ENCODE measurements at places on chromosomes 16 and 17.
A peak's percentile ranks its signal among the peaks of the same experiment; 100 is the strongest.

GRCh38 chr16:13139661-13140241 lies 238.4 kb downstream of the SHISA9 start:
- DNase-seq = no peak

GRCh38 chr17:76356803-76357456 lies 3.2 kb upstream of the PRPSAP1 start:
- no peak for DNase-seq

GRCh38 chr16:84730406-84731106 lies 30.8 kb downstream of the USP10 start:
- DNase-seq = no peak

GRCh38 chr16:89437251-89437987 lies 52.9 kb downstream of the ANKRD11 start:
- no peak for DNase-seq

GRCh38 chr17:70327723-70328122 lies 158.4 kb downstream of the KCNJ2 start:
- DNase-seq = no peak

GRCh38 chr16:27436921-27437650 lies 35.1 kb downstream of the IL21R start:
- DNase-seq = no peak

- no peak for DNase-seq
These were observed 460.6 kb downstream of the KCNJ2 start for GRCh38 chr17:70629902-70630301.

- no peak for DNase-seq
These were observed 102.0 kb upstream of the PLCG2 start for GRCh38 chr16:81676883-81677737.

DNA sequence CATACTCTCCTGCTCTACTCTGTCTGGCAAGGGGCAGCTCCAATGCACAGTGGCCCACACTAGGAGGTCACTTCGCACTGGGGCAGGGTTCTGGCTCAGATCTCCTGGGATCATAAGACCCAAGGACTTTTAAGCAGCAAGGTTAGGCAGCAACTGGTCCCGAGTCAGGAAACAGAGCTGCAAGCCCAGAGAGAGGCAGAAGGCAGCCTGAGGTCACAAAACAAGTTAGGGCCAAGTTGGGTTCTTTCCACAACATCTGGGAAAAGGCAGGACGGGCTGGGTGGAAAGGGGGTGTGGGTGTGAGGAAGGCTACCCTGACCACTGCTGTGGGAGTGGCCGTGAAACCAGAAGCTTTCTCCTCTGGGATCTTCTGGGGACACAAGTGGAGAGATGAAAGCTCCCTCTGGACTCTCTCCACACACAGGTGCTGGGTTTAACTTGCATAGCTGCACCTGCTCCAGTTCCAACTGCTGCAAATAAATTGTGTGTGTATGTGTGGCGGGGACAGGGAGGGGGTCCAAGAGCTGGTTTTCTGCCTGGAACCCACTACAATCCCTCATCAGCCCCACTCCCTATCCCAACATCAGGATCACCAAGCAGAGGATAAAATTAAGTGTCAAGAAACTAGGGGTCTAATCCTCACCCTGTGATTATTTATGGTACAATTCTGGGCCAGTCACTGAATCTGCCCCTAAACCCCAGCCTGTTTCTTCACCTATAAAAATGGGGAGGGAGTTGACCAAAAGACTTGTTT lies 8.0 kb upstream of the TSPOAP1 start:
- no peak for DNase-seq

GRCh38 chr17:42309986-42310786 lies 21.9 kb downstream of the STAT5A start:
- DNase-seq = no peak

DNA sequence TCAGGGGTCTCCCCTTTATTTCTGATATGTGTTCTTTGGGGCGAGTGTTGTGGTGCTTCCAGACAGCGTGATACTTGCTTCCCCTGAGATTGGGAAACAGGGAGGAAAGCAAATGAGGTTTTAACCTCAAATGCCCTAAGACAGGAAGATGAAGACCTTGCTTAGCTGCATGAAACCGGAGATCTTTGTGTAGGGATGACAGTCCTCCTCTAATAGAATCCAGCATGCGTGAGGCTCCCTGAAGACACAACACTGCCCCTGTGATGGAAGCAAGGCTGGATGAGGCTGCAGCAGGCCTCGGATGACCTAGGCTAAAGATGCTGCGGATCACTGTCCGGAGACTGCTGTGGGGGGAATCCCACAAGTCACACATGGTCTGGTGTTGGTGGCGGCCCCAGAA lies 491.0 kb downstream of the CDH13 start:
- no peak for DNase-seq

DNA sequence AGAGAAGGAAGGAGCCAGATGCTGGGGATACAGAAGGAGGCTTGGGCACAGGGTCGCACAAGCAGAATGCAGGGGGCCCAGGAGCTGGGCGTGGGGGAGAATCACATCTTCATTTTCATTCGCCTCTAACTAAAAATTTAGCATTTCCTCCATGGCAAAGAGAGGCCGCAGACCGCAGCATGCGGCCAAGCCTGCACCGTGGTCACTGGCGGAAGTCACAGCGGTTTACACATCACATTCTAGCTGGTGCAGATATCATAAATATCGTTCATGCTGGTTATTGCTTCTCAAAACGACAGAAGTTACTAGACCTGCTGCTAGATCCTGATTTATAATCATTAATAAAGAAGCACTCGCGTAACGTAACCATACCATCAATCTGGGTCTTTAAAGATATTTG lies 162.0 kb downstream of the NTN1 start:
- DNase-seq = no peak

DNA sequence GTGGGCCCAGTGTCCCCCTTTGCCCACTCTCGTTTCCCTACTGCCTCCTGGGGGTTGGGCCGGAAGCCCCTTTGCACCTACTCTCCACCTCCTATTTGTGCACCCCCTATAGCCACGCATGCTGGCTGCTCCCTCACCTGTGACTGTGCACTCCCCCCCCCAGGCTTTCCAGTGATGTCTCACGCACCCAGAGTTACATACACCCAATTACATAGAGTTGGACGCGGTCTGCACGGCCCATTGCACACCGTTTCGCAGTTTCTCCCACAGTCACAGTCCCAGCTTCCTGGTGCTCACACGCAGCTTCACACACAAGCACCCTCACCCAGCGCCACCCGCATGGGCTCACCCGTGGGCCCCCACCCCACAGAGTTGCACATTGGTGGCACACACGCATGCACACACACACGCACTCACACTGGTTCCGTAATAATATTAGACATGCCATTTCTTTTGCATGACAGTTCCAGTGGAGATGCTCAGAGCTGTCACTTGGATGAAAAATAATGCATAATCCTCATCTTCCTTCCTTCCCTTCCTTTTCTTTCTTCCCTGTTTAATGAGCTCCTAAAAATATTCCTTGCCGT lies 21.5 kb upstream of the C1QL1 start:
- no peak for DNase-seq

DNA sequence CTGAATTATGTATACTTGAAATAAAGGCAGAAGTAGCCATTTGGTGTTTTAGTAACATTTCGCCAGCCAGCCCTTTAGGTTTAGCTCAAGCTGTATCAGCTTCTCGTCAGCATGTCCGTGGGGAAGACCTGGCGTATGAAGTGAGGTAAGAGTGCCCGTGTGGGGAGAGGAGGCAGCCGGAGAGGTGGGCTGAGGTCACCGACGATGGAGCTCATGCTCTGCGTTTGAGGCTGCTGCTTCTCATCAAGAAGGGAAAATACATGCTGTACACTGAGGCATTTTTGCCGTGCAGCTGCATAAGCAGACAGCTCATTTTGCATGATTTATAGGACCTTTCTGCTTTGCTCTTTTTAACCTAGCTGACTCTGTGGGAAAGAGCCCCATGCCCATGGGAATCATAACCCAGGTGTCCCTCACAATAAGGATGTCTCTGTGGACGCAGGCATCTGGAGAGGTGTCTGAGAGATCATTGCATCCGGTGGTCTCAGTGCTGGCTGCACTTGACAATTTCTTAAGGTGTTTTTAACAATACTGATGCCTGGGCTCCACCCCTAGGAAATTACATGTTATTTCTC lies 179.1 kb downstream of the ABCC12 start:
- no peak for DNase-seq

GRCh38 chr16:4749700-4750257 lies 15.4 kb downstream of the DNAAF8 start:
- no peak for DNase-seq

DNA sequence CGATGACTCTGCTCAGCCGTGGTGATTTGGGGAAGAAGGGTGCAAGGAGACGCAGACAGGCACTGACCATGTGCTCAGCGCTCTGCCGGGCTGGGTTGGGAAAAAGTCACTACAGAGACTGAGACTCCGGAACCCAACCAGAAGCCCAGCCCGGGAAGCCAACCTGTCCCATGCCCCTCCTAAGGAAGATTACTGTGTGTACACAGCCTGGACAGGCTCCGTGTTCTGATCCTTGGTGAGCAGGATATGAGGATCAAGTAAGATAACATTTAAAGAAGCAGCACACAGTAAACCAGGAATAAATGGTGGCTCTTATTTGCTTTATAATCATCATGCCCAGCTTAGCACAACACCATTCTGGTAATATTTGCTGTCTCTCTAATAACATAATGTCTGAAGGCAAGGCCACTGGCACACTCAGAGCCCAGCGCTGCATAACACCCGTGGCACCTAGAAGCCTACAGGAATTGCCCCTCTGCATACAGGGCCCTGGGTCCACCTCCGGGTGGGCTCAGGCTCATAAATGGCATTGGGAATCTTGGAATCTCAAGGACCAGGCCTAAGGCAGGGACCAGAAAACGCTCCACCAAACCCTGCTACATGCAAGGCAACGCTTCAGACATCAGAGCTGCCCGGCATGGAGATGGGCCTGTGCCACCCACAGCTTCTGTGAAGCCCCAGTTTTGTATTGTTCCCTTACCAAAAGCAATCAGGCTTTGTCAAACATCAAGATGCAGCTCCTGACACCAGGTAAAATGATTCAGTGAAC lies 113.5 kb downstream of the DYNLRB2 start:
- no peak for DNase-seq

GRCh38 chr17:81428121-81428515 lies 32.9 kb downstream of the BAHCC1 start:
- no peak for DNase-seq

GRCh38 chr17:43365356-43365755 lies 33.4 kb upstream of the ARL4D start:
- no peak for DNase-seq

DNA sequence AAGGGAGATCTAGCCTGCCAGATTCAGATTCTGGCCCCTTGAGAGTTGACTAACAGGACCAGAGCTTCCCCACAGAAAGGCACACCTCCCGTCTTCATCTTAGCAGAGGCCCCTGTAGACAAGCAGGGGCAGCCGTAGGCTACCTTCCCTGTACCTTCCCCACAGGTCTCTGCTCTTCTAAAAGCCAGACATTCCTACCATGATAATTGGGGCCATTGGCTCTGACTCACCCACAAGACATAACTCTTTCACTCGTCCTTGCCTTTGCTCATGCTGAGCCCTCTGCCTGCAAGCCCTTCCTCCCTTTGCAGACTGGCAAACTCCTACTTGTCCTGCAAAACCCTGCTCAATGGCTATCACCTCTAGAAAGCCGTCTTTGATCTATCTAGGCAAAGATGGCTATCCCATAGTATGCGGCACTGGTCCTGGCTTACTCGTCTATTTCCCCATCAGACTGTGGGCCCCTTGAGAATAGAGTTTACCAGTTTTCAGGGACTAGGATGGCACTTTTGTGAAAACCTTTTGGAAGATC lies 43.8 kb downstream of the PIMREG start:
- DNase-seq = no peak

DNA sequence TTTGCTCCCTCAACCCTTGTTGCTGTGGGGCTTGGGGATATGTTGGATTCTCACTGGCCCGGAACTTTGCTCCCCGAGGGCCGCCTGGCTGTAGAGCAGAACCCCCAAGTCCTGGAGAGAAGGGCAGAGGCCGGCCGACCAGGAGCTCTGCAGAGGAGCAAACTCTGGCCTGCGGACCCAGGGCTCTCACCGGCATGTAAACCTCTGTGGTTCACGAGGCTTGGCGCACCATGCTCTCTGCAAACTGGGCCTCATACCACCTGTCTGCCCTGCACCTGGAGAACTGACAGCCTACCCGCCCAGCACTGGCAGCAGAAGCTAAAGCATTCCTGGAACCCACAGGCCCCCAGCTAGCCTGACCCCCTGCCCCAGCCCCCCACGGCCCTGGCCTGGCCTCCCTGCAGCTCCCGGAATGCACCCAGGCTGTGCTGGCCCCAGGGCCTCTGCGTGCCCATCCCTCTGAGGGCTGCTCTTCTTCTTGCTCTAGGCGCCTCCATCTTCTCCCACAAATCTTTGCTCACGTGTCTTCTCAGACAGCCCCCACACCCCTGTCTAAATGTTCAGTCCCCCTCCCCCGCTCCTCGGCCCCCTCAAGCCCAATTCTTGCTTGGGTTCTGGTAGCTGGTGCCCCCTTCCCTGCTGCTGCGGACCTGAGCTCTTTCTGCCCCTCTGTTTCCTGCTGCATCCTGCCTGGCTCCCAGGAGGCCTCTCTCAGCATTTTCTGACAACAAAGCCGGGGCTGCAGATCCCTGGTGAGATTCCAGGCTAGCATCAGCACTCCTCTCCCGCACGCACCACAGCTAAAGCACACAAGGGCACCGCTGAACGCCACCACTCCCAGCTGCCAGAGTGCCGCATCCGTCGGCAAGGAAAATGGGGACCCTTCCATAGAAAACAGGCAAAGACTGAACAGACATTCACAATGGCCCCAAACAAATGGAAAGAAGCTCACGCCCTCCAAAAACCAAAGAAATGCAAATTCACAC lies 23.3 kb downstream of the ACTG1 start:
- no peak for DNase-seq

GRCh38 chr16:27721531-27722181 lies 171.7 kb downstream of the KATNIP start:
- no peak for DNase-seq

- no peak for DNase-seq
These were observed 57.5 kb upstream of the DOC2B start for GRCh38 chr17:238964-239259.

GRCh38 chr17:75109407-75110233 lies at the start of gene ARMC7:
Gene ARMC7 (plus strand): TSS chr17:75109969. CDS start chr17:75110289, 320 bp downstream.
- peak; percentile 84 for DNase-seq

GRCh38 chr17:673200-673681 lies 41.4 kb downstream of the VPS53 start:
- DNase-seq = no peak

DNA sequence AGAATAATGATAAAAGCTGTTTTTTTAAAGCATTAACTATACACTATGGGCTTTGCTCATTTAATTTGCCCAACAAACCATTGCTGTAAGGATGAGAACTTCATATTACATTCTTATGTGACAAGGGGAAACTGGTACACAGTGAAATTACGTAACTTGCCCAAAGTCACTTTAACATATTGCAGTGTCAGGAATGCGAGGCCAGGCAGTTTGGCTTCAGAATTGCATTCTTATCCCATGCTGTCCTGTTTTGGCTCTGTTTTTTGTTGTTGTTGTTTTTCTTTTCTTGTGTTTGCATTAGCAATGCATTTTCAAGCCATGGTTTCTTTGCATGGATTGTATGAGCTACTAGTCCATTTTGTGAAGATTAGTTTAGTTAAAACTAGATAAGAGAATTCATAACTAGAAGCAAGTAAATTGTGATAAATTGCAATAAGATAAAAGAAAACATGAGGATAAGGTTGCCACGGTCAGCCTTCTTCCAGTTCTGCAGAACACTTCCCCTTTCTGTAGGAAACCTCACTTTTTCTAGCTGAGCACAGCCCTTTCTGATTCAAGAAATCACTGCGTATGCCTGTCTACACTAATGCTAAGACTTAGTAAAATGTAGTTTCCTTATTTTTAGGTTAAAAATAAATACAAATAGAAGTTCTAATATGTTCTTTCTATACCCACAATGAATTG lies 221.3 kb upstream of the KCNJ16 start:
- no peak for DNase-seq

Data from stimulated activated CD8-positive, alpha-beta memory T cell treated with anti-CD3 and anti-CD28 coated beads, Interleukin-2, amount 100 ng/mL, for 1 hour (primary cell).